T-cell (primary cell): ENCODE measurements at places on chromosomes 2 and 18.

- no peak for DNase-seq
Measured at GRCh38 chr2:141501752-141502151, 629.1 kb downstream of the LRP1B start.

DNA sequence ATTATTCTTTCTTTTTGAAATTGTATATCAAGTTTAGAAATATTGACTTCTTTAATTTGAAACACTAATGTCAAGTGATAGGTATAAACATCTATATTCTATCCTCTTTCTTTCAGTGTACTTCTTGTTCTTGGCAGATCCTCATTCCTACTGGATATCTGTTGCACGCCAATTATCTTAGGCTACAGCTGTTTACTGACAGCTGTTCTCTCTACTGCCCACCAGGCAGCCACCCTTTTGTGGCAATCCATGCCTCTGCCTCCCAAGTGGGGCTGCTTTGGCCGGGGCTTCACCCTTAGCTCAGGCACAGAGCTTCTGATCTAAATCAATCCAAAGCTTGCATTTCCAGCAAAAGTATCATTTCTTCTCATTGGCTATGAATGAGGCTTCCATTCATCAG, 50.6 kb upstream of the ITSN2 start:
- no peak for DNase-seq

GRCh38 chr2:164737612-164738081, 104.0 kb downstream of the COBLL1 start:
- DNase-seq, result no peak

GRCh38 chr2:177123048-177123447, 89.5 kb upstream of the HNRNPA3 start:
- no peak for DNase-seq

- DNase-seq, result no peak
Measured at GRCh38 chr2:148552675-148553331, 91.7 kb upstream of the EPC2 start.

GRCh38 chr18:3869848-3870247, 419.9 kb downstream of the TGIF1 start:
- no peak for DNase-seq

DNA sequence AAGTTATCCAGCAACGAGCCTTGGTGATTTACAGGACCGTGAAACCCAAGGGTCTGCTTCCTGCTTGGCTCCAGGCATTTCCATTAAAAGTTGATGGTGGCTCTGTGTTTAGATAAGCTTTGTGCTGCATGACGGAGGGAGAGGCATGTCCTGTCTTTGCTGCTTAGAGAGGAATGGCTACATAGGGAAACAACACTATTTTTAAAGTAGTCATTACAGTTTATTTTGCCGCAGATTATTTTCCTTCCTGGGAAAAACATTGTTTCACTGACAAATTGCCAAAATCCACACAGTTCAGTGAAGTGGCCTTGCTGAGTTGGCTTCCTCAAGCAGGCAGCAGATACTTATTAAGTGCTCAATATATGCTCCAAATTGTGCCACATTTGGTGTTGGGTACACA, 98.5 kb downstream of the THSD7B start:
- DNase-seq, result no peak

- DNase-seq, result no peak
Measured at GRCh38 chr18:50158866-50159653, 35.9 kb downstream of the MYO5B start.

DNA sequence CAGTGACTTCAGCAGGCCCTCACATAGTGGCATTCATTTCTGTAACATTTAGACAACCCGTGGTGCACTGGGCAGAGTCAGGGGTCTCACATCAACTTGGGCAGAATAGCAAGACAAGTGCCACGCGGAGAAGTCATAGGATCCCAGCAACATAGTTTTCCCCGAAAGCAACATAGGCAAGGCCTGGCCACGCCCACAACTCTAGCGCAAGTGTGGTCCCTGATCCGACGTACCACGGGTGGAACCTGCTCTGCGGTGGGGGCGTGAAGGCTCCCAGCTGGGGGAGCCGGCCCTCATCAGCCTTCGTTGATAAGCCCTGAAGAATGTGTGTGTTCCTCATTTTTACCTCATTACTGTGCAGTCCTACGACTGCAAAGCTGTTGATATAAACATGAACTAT, 261.2 kb downstream of the EIPR1 start:
- DNase-seq, result no peak

DNA sequence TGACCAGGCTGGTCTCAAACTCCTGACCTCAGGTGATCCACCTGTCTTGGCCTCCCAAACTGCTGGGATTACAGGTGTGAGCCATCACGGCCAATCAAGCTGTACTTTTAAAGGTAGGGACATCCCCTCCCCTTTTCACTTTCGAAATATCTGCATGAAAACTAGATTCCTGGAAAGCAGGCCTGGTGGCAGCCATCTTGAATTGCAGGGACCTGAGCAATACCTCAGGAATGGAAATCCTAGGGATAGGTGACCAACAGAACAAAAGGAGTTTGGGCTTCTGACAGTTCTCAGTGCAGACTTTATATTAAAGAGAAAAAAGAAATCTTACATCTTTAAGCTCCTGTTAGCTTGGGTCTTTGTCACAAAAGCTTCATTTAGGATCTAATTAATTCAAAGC, 62.6 kb downstream of the KLF7 start:
- DNase-seq, result no peak

GRCh38 chr2:170820757-170821530, 4.3 kb downstream of the GAD1 start:
- DNase-seq, result no peak

DNA sequence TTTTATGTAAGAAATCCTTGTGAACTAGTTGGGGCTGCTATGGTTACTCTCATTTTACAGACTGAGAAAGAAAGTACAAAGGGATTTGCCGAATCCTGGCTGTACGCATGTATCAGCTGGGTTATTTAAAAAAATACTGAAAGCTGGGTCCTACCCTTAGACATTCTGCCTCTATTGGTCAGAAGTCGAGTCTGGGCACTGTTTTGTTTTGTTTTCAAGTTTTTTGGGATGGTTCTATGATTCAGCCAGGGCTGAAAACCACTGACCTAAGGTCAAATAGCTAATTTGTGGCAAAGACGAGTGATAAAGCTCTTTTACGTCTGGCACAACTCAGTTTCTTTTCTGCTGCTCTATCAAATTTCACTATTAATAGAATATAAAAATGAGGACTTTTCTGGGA, 5.9 kb upstream of the SLC8A1 start:
- no peak for DNase-seq

- no peak for DNase-seq
Measured at GRCh38 chr2:154551649-154552048, 146.8 kb upstream of the KCNJ3 start.

GRCh38 chr18:27400001-27400400, 214.9 kb upstream of the CHST9 start:
- DNase-seq, result no peak

- DNase-seq, result no peak
Measured at GRCh38 chr2:140658760-140659692, 1471.8 kb downstream of the LRP1B start.

DNA sequence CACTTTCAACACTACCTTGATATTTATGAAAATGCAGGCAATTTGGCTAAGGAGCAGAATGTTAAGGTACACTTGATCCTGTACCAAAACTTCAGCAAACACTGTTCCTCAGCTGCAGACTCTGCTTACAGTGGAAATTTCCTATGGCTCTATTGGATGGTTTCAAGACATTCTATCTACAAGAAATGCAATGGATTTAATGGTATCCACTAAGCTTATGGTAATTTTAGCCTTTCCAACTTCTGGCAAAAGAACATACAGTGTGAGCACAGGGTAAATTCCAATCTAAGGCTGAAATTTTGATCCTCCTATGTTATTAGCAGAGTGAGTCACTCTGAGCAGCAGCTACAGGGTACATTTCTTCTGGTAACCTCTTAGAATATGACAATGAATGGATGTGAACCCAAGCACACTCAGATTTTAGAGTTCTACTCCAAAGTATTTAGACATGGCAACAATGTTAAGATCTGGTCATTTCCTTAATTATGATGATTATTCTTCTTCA, 361.8 kb upstream of the PIK3C3 start:
- no peak for DNase-seq

DNA sequence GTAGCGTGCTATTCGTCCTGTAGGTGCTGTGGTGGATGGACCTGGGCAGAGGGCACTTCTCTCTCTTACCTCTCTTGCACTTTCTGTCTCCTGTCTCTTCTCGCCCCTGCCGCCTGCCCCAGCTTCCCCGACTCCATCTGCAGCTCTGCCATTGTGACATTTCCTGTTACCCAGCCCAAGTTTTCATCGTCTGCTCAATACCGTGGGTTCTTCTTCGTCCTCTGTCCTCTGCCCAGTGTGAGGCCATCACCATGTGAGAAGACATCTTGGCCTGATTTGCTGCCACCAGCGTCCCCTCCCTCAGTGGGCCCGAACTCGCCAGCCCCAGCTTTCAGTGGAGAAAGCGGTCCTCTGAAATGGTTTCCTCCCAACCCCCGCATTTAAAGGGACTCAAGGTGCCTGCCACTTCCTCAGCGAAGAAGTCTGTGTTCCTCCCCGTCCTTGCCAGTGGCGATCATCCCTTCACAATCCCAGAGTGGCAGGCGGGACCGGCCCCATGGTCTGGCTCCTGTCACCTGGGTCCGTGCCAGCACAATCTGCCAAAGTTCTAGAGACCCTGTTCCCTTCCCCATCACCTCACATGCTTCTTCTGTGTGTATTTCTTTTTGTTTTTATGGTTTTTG, 18.0 kb downstream of the TGOLN2 start:
- DNase-seq, result no peak

DNA sequence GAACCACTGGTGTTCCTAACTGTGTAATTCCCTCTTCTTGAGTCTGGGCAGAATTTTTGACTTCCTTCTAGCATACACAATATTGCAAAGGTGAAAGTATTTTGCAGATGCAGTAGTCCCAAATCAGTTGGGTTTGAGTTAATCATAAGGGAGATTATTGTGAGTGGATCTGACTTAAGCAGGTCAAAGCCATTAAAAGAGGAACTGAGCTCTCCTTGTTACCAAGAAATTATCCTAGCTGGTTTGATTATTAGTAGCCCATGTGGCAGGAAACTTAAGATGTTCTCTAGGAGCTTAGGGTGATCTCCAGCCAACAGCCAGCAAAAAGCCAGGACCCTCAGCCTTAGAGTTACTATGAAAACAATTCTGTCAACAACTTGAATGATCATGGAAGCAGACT, 221.8 kb downstream of the RPIA start:
- DNase-seq, result no peak

GRCh38 chr18:25348386-25349130, 3.4 kb downstream of the ZNF521 start:
- DNase-seq, result no peak

DNA sequence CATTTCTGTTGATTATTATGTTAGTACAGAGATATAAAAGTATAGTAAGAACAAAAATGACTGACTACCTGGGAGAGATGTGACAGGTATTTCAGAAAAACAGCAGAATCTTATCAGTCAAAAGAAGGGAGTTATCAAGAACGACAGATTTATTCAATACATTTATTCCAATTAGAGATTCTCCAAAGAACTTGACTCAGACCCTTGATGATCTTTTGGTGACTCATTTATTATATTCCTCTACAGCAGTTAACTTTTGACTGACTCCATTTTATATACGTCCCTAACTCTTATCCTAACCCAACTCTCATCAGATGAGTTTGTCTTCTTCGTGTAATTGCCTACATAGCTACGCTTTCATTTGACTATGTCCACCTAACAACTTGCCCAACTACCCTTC, 91.1 kb downstream of the C2orf74 start:
- DNase-seq, result no peak

GRCh38 chr18:39951142-39951720, 2003.8 kb upstream of the PIK3C3 start:
- DNase-seq, result no peak

DNA sequence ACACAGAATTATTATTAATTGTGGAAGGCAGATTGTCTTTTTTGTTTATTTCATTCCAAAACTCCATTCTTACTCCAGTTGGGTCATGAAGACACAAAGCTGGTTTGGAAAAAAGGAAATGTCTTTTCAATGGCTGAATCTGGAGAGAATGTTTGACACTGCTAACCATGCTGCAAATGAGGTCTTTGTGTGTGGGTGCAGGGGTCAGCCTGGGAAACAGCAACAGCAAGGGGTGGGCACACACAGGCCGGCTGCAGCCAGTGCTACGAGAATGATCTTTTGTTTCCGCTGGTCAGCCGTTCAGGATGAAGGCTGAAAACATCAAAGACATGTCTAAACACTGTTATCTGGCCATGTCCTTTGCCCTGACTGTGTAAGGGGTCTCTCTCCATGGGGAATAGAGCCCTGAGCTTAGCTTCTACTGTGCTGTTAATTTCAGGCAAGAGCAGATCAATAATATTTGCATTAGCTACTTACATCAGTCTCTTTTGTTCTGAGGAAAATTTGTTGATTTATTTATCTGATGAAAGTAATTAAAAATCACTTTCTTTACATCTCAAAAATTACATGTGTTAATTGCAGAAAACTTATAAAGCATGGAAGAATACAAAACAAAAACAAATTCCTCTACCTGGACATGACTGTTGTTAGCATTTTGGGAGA, 33.3 kb upstream of the E2F6 start:
- no peak for DNase-seq
